ENCODE measurements at places on chromosomes 5 and 9.

GRCh38 chr5:113081881-113082546 lies 105.4 kb downstream of the DCP2 start:
- DNase-seq, result no peak

DNA sequence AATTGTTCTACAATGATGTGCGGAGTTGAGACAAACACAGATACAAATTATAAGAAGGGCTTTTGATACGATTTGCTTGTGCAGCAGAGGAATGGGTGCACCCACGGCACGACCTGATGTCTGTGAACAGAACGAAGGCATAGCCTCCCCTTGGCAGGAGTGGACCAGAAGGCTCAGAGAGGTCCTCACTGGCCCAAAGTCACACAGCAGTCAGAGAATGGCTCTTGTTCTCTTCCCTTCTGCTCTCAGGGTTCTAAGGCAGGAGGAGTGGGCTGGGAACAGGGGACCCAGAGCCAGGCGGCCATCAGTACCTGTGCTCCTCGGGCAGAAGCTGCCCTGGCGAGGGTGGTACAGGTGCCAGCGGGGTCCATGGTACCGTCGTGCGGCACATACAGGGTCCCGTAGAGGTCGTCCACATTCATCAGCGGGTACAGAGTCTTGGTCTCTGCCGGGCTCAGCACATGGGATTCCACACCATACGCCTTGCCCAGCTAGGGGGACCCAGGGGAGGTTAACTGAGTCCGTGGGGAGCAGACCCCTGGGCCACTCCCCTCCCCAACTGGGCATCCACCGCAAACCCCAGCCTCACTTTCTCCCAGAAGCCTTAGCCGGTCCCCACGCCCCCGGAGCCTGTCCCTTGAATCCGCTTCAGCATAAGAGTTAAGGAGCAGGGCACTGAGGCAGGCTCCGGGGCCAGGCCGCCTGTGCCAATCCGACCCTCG lies 7.0 kb downstream of the SARDH start:
- peak; percentile 56 for DNase-seq

DNA sequence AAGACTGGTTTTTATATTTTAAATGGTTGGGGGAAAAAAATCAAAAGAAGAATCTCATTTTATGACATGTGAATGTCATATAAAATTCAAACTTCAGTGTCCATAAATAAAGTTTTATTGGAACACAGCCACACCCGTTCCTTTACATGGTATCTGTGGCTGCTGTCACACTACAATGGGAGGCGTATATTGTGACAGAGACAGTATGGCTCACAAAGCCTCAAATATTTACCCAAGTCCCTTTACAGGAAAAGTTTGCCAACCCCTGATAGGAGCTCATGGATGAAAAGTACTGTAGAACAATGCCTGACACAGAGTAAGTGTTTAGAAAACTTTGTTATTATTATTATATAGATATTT lies 5.2 kb upstream of the DUSP1 start:
- DNase-seq, result no peak

- DNase-seq, result no peak
These were observed 74.8 kb upstream of the TGFBR1 start for GRCh38 chr9:99030092-99030511.

Measured in H7 (cell line).